ENCODE measurements at places on chromosomes 6 and 20. TPM values are rescaled to one million over a fixed set of nuclear protein-coding genes. Genes with fewer than 3 reads are reported as not detected.

TCP11 gene
- total RNA-seq, result not detected

OOEP gene
- total RNA-seq, result 1.1 TPM

PRR3 gene
- total RNA-seq, result 22.5 TPM

DNA sequence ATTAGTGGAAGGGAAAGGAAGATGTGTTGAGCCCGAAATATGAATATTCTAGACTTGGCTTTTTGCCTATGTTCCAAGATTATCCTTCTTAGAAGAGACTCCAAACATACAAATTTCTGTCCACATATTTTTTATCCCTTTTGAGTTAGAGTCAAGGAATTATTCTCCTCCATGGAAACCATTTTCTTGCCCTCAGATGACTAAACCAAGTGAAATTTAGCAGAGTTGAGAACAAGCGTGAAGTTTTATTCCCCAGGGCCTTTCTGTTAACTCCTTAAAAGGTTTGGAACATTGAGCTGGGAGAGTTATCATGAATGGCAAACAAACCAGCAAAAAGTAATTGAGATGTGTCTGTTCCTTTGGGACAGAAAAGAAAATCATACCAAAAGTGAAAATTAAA is 286.1 kb upstream of the PLCB4 start:
- DNase-seq, result no peak

DNA sequence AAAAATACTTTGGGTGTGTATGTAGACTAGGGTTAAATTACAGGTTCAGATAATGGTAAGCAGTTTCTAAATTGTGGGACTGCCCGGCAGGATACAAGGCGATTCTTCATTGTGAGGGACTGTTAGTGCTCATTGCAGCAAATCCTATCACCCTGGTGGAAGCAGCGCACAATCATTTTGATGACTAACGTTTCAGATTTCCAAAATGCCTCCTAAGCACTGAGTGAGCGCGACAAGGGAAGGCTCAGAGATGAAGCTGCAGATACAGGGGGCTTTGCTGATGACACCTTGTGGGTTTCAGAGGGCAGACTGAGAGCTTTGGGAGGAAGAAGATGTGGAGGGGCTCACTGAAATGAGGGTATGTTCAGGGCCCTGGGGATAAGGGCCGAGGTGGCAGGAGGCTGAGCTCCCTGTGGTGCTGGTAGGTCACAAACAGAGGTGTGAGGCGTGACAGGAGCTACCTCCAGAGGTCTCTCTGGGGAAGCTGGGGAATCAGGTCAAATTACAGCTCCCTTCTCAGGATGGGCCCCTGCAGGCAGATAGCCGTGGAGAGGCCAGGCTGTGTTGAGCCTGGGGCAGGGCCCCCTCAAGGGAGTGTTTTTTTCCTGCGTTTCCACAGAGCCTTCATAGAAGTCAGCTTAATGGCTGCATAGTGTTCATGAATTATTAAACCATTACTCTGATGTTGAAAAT is 84.5 kb upstream of the FYN start:
- DNase-seq, result no peak

DNA sequence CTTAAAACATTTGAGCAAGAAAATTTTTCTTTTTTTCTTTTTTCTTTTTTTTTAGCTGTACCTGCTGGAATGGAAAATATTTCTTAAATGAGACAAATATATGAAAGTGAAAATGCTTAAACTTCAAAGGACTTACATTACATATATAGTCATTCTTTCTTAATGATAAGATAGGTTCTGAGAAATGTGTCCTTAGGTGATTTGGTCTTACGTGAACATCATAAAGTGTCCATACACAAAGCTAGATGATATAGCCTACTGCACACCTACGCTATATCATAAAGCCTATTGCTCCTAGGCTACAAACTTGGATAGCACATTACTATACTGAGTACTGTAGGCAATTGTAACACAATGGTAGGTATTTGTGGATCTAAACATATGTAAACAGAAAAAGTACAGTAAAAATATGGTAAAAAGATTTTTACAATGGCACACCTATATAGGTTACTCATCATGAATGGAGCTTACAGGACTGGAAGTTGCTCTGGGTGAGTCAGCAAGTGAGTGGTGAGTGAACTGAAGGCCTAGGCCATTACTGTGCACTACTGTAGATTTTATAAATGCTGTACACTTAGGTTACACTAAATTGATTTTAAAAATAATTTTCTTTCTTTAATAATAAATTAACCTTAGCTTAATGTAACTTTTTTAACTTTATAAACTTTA is 54.6 kb downstream of the RPP21 start:
- no peak for DNase-seq

- no peak for DNase-seq
Observed at GRCh38 chr6:145260484-145261175, 474.7 kb downstream of the EPM2A start.

GRCh38 chr6:129776542-129777330 is 66.8 kb upstream of the ARHGAP18 start:
- DNase-seq, result no peak

DNA sequence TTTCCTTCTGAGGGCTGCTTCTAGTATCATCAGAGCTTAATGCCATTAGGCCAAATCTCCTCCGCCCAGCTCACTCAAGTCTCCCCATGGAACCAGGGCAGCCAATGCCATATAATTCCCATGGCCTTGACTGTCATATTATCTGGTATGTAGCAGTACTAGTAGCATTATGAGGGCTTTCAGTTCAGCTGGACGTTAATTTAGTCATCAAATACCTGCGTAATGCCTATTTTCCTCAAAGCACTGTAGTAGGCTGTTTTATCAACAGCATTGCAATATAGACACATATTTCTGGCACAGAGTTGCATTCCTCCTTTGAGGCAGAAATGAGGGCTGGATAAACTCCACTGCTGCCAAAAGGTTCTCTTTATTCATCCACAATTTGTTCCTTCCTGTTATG is 1.7 kb downstream of the KCTD20 start:
- DNase-seq, result no peak

- no peak for DNase-seq
Observed at GRCh38 chr6:166306378-166307081, 1.7 kb downstream of the PRR18 start.

All from activated naive CD8-positive, alpha-beta T cell treated with anti-CD3 and anti-CD28 coated beads, Interleukin-2, amount 10 ng/mL, durations not matched to agents 7 days and 5 days (primary cell).